ENCODE measurements at places on chromosomes 5 and 9. TPM values are rescaled to one million over a fixed set of nuclear protein-coding genes. Genes with fewer than 3 reads are reported as not detected.

The TRIM36 gene
- 2.4 TPM for total RNA-seq

The GRXCR2 gene
- not detected for total RNA-seq

The PCDHGA8 gene
- 1.1 TPM for total RNA-seq

The TMEM174 gene
- total RNA-seq = not detected

The ST8SIA4 gene
- total RNA-seq = 0.22 TPM

The BARHL1 gene
- not detected for total RNA-seq

The RUSC2 gene
- 24.7 TPM for total RNA-seq

The UNC5A gene
- not detected for total RNA-seq

The PDLIM4 gene
- 107 TPM for total RNA-seq

The GABRA1 gene
- total RNA-seq = not detected

The TLE1 gene
- total RNA-seq = 43.7 TPM

The TCF7 gene
- total RNA-seq = 0.37 TPM

The PPP1R26 gene
- 22.9 TPM for total RNA-seq

The PHYHD1 gene
- total RNA-seq = 3.4 TPM

The HNRNPK gene
- total RNA-seq = 444 TPM

The ESM1 gene
- 212 TPM for total RNA-seq

The PCDHB11 gene
- total RNA-seq = under 0.01 TPM

The ANKRD20A1 gene
- total RNA-seq = 0.12 TPM

The CHSY3 gene
- total RNA-seq = 5.5 TPM

The SLC28A3 gene
- total RNA-seq = 0.44 TPM

The IFNA13 gene
- not detected for total RNA-seq

The TPPP gene
- total RNA-seq = 0.25 TPM

The PCDHGB1 gene
- total RNA-seq = 0.44 TPM

The OR1J2 gene
- total RNA-seq = not detected

The AMBP gene
- total RNA-seq = not detected

The HTR4 gene
- total RNA-seq = not detected

The TUSC1 gene
- total RNA-seq = 10.4 TPM

The CCL27 gene
- total RNA-seq = not detected

The MAST4 gene
- total RNA-seq = 16.6 TPM

The NR6A1 gene
- total RNA-seq = 1.3 TPM

The ZBTB5 gene
- 6.5 TPM for total RNA-seq

The PCDHB16 gene
- 0.33 TPM for total RNA-seq

The UGT3A1 gene
- not detected for total RNA-seq

The TMCO6 gene
- 12.1 TPM for total RNA-seq

The SLC6A7 gene
- not detected for total RNA-seq

The HAVCR2 gene
- 0.44 TPM for total RNA-seq

The KLHL3 gene
- total RNA-seq = 3.4 TPM

The IL3 gene
- total RNA-seq = not detected

The ARID3C gene
- 0.22 TPM for total RNA-seq

The WDR38 gene
- not detected for total RNA-seq

The SNCB gene
- total RNA-seq = 2.8 TPM

The OBP2B gene
- not detected for total RNA-seq

The PCDHGA9 gene
- 4.2 TPM for total RNA-seq
